ENCODE measurements at places on chromosomes 7 and 10. TPM values are rescaled to one million over a fixed set of nuclear protein-coding genes. Genes with fewer than 3 reads are reported as not detected.

DNA sequence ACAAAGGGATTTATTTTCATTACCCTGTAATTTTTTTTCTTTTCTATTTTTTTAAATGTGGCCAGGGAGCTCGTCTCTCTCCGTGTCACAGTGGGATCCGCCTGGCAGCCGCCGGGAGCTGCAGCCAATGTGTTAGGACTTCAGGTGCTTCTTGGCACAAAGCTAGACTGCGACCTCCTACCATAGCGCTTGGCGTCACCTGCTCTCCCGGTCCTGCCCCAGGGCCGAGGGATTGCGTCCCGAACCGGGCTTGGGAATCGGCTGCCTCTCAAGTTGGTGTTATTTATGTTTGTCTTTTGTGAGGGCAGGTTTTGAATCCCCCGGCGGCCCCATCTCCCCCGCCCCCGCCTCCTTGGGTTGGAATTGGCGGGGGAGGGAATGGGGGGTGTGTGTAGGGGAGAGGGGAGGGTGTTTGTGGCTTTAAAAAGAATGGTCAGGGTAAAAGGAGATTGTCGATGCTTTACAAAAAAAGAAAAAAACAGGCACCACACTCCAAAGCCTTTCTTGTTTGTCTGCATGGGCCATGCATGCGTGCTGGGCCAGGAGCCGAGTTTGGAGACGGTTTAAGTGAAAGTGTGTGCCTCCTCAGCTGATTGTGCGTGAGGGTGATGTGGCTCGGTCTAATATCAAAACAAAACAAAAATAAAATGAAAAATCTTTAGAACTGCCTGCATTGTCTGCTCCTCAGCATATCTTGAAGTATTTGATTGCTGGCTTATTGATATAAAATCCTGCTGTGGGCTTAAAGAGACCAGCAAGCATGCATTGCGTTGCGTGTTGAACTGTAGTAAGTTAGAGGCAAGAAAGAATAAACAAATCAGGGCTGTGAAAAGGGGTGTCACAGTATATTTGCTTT, 1.2 kb downstream of the PPP1R9A start:
- peak; percentile 70 for DNase-seq

DNA sequence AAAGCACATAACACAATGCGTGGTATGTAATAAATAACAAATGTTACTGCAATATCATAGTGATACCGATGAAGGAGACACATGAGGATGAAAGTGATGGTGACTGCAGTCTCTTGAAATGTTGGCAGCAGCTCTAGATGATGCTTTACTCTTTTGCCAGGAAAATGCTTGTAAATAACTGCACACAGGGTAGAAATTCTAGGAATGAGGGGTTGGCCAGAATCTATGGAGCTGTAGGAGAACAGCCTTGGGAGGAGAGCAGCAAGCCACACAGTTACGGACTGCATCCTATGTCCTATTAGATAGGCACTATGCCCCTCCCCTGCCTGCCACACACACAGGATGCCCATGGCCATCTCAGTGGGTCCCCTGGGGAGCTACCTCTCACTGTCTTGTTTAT, 97.6 kb upstream of the GSDME start:
- DNase-seq, result no peak

DNA sequence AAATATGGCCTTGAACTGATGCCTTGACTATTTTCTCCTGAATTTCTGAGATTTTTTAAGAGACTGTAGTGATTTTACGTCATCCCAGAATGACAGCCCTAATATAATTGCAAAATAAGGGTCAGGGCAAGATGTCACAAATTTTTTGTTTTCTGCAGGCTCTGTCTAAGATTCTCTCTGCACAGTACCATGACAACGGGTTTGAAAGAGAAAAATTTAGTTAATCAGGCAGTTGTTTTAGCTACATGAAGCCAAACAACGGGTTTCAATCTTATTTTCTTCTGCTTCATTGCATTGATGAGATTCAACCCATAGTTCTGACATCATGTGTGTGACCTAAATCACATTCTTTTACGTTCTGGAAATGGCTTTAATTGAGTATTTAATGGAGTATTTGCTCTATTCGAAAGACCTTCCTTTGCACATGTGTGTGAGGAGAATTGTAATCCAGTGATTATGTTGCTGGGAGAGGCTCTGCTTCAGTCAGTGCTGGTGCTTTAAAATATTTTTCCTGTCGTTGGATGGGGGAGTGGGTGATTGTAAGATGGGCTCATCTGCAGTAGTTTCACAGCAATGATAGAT, 118.0 kb upstream of the RHOBTB1 start:
- DNase-seq, result no peak

ANLN gene
- total RNA-seq, result 109 TPM

- DNase-seq, result no peak
These were observed 346.6 kb upstream of the KLF6 start for GRCh38 chr10:4131407-4132215.

GRCh38 chr7:129536323-129536722, 34.0 kb downstream of the SMKR1 start:
- DNase-seq, result no peak

GNGT1 gene
- not detected for total RNA-seq

DNA sequence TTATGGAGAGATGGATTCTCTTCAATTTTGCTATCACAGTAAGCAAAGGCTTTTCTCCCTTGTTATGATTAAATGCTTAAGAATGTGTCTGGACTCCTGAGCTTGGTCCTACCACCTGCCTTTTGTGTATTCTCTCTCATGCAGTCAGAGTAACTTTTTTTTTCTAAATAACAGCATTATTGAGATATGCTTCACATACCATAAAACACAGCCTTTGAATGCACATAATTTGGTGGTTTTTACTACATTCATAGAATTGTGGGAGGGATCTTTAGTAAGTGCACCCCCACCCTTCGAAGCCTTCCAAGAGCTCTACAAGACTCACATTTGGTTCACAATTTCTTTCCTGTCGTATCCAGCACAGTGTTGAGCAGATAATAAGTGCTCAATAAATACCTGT, 175.5 kb downstream of the ADAM12 start:
- no peak for DNase-seq

DNA sequence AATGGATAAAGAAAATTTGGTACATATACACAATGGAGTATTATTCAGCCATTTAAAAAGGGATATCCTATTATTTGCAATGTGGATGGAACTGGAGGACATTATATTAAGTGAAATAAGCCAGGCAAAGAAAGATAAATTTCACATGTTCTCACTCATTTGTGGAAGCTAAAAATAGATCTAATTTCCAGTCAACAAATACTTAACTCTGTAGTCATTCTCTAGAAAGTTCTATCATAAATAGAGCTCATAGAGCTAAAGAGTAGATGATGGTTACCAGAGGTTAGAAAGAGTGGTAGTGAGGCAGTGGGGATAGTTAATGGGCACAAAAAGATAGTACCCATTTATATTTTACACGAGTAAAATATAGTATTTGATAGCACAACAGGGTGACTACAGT, 104.2 kb upstream of the SLC13A1 start:
- DNase-seq, result no peak

GRCh38 chr10:113285305-113285704, 267.5 kb upstream of the HABP2 start:
- no peak for DNase-seq

OR2A12 gene
- total RNA-seq, result not detected

All from Caki2 (cell line).